Cerebellar nuclear complex (tissue), 1 donor: ENCODE measurements at places on chromosomes 11 and 22.
A peak's percentile ranks its signal among the peaks of the same experiment; 100 is the strongest.

GRCh38 chr11:32081129-32081641, 9.7 kb upstream of the RCN1 start:
- no peak for DNase-seq

DNA sequence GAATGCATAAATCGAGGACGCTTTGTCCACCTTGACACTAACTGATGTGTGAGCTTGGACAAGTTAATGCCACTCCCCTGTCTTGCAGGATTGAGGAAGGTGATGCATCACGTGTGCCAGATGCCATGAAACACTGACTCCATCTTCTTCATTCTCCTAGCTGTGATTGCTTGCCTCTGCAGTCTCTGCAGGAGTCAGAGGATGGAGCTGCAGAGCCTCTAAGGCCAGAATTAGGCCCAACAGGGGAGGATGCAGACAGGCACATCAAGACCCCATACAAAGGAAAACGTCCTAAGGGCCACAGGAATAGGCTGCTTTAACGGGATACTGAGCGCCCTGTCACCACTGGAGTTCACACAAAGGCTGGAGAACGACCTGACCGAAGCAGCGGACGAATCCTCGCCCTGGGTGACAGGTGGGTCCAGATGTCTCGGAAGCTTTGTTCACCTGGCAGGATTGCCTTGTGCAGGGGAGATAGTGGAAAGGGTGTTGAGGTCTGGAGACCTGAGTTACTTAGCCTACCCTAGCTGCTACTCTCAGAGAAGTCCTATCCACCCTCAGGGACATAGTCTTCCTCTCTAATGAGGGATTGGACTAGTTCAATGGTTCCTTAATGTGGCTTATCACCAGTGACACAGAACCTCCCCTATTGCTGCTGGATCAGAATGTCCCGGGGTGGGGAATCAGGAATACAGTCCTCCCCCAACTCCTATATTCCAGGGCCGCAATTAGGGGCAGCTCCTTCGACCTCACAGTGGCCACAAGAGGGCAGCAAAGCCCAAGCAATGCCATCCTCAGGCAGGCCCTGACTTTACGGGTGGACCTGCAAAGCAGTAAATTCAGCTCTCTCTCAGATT, 32.4 kb downstream of the DBX1 start:
- DNase-seq, result no peak

- no peak for DNase-seq
Observed at GRCh38 chr22:44648821-44649565, 53.0 kb upstream of the PRR5 start.

DNA sequence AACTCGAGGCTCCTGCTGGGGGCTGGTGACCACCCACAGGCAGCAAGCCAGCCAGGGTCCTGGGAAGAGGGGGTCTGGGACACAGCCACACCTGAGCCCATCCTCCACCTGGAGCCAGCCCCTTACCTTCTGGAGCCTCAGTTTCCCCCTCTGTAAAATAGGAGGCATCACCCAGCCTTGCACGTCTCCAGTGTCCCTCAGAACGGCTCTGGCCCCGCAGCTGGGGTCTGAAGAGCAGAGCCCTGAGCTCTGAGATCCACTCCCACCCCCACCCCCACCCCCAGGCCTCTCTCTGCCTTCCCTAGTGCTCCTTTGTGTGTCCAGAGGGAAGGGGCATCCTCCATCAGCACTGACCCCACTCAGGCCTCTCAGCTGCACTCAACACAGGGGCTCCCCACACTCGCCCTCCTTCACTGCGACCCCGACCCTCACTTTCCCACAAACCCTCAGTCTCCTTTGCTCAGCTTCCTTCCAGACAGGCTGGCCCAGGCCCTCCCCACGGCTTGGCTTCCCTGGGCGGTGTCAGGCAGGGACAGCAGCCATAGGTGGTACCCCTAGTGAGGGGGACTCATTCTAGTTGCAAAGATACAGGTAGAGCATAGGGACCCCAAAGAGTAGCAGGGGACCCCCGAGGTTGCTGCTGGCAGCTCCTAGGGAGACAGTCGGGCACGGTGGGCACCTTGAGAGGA, 33.3 kb upstream of the KCNQ1OT1 start:
- no peak for DNase-seq

- no peak for DNase-seq
Observed at GRCh38 chr11:40289370-40289769, 1170.1 kb downstream of the LRRC4C start.

DNA sequence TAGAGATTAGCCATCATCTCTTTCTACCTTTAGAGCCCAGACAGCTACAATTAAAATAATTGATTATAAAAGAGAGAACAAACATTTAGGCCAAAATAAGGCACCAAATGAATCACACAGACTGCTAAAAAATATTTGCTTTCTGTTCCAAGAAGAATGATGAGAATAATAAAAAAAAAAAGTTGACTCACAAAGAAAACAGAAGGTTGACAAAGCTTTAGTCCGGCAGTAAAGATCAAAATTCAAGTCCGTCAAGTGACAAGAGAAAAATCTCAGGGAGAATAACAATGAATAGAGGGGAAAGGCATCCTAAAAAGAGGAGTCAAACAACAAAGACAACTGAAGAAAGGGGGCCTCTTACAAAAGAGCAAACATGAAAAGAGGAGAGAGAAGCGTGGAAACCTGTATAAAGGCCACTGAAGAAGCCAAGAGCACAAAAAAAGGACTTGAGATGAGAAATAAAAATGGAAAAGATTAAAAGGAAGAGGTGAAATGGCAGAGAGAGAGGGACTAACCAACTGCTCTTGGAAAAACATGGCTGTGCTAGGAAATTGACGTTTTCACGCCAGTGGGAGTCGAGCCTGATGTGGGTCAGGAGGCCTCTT, 910.2 kb downstream of the OPCML start:
- DNase-seq, result no peak

GRCh38 chr22:23713696-23714595, 23.1 kb downstream of the RGL4 start:
- no peak for DNase-seq

- DNase-seq, result no peak
Observed at GRCh38 chr22:42560781-42561180, 7.0 kb downstream of the SERHL2 start.

- no peak for DNase-seq
Observed at GRCh38 chr11:4467811-4468606, 14.4 kb upstream of the OR52K1 start.

DNA sequence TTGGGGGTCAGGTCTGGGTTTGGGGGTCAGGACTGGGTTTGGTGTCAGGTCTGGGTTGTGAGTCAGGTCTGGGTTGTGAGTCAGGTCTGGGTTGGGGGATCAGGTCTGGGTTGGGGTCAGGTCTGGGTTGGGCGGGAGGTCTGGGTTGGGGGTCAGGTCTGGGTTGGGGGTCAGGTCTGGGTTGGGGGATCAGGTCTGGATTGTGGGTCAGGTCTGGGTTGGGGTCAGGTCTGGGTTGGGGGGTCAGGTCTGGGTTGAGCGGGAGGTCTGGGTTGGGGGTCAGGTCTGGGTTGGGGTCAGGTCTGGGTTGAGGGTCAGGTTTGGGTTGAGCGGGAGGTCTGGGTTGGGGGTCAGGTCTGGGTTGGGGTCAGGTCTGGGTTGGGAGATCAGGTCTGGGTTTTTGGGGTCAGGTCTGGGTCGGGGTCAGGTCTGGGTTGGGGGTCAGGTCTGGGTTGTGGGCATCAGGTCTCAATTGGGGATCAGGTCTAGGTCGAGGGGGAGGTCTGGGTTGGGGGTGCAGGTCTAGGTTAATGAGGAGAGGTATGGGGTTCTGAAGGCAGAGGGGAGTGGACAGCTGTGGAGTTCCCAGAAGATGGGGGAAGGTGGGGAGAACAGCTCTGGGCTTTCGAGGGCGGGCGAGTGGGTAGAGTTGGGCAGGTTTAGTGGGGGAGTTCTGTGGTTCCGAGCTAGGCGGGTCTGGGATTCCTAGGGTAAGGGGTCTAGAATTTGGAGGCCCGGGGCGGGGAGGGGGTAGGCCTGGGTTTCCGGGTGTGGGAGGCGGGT, 629 bp downstream of the TTLL8 start:
- DNase-seq, result no peak

DNA sequence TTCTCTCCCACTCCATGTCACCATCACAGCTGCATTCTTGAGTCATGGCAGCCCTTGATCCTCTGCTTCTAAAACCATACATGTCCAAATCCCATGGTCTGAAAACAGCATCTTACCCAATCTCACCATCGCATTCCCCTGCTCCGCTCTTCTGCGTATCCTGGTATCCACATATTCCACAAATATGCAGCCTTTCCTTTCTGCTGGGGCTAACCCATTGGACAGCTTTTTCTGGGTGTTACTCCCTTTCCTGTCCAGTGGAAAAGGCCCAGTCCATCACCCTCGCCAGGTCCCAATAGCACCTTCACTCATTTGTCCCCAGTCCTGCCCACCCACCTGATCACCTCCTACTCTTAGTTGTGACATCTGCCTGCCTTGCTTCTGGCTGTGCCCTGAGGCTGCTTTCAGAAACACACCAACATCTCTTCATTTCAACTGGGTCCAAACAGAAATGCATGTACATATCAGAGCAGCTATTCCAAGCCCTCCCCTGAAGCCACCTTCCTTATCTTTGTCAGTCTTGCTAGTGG, 237.6 kb upstream of the TBCEL start:
- DNase-seq, result no peak

DNA sequence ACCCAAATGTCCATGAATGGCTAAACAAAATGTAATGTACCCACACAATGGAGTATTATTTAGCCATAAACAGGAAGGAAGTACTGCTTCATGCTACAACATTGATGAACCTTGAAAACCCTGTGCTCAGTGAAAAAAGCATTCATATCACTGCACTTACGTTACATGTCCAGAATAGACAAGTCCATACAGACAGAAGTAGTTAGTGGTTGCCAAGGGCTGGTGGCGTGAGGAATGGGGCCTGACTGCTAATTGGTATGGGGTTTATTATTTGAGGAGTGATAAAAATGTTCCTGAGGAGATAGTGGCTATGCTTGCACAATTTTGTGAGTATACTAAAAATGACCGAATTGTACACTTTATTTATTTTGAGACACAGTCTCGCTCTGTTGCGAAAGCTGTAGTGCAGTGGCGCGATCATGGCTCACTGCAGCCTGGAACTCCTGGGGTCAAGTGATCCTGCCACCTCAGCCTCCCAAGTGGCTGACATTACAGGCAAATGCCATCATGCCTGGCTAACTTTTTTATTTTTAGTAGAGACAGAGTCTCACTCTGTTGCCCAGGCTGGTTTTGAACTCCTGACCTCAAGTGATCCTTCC, 7.7 kb upstream of the SYVN1 start:
- DNase-seq, result no peak

GRCh38 chr22:41725510-41726110, 26.3 kb downstream of the MEI1 start:
- no peak for DNase-seq

GRCh38 chr22:35432228-35432905, 32.4 kb downstream of the MCM5 start:
- no peak for DNase-seq

DNA sequence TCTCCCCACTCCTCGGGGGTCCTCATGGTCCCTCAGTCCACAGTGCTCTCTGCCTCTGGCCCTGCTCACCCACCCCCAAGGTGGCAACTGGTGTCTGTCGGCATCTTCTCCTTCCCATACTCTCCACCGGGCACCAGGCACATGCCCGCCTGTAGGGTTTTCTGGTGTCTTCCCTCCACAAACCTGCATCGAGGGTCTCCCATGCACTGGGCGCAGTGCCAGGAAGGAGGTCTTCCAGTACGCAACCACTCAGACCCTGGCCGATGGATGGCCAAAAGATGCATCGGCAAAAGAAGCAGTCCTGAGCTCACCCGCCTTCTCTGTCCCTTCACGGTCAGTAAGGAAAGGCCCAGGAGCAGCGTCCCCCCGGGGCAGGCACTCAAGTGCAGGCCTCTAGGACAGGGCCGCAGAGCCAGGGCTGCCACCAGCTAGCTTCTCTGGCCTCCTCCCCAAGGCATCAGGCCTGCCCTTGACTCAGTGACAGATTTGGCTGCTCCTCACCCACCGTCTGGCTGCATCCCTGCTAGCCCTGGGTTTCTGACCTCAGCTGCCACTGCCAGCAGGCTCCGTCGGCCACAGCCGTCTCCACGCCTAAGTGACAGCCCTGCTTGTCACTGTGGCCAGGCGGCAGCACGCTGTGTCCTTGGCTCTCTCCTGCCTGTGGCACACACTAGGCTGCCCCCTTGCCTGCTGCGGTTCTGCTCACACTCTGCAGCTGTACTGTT, 32.1 kb upstream of the IGSF9B start:
- DNase-seq, result peak; percentile 93

- DNase-seq, result no peak
Observed at GRCh38 chr11:65308281-65308891, 6.3 kb upstream of the CDC42EP2 start.

DNA sequence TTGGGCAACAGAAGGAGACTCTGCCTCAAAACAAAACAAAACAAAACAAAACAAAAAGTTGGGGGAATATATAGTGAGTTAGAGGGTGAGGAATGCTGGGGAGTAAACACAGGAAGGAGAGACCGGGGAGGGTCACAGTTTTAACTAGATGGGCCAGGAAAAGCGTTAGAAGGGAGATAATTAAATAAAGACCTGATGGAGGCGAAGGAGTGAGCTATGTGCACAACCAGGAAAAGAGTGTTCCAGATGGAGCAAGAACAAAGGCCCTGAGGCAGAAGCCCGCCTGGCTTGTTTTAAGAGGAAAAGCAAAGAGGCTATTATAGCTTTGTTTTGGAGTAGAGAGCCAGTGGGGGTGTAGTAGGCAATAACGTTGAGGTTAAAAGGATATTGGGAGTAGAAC, 4.8 kb upstream of the PLA2G6 start:
- DNase-seq, result no peak

- no peak for DNase-seq
Observed at GRCh38 chr22:33105501-33105911, 47.3 kb upstream of the SYN3 start.

- no peak for DNase-seq
Observed at GRCh38 chr22:19982991-19983578, 33.5 kb downstream of the ARVCF start.

DNA sequence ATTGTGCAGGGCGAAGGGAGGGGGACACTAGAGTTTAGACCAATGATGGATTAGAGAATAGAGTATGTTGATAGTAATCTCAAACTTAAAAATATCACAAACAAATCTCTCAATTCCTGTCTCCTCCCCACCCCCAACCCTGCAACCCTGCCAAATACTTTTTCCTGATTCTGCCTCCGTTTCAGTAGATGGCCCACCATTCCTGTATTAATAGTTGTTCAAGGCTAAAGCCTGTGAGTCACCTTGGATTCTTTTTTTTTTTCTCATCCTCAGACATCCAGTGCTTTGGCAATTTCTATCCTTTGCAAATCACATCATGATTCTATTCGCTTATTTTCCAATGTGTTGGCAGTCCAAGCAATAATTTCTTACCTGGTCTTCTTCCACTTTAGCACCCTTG, 207.9 kb downstream of the DYNC2H1 start:
- no peak for DNase-seq

DNA sequence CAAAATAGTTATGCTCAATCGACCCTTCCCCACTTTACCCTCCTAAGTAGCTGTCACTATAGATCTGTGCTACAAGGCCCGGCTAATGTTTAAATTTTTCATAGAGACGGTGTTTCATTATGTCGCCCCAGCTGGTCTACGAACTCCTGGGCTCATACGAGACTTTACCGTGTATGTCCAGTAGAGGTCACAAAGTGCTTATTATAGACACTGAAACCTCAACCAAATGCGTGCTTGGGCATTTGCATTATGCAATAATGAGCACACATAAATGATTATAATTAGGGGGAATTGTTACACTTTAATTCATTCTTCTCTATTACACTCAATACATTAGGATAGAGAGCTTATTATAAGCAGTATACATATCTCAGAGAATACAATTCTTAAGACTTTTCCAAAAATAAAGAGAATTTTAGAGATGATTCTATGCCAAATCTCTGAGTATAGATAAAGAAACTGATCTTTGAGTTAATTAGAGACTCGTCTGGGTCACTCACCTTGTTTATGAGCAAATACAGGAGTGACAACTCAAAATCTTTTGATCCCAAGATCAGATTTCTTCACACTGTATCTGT, 12.5 kb upstream of the MRPL16 start:
- DNase-seq, result peak; percentile 1
